Heart left ventricle (tissue), 16 donors: ENCODE measurements at places on chromosomes 16 and 17.
A peak's percentile ranks its signal among the peaks of the same experiment; 100 is the strongest.

DNA sequence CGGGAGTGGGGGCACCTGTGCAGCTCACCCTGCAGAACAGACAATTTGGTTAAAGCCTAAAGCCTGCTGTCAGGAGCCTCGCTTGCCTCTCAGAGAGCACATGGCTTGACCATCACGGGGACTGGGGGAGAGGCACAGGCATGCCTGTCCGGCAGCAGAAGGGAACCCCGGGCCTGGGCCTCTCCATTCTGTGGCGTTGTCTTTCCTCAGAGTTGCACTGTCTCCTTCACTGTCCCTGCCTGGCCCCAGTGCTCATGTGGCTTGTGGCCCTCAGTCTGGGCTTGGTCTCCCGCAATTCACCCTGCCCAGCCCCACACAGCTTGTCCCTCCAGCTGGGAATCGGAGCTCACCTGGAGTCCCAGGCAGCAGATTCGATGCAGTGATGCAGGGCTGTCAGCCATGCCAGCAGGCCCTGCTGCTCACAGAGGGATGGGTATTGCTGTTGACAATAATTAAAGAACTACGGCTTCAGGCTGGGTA lies 189.9 kb downstream of the SEC14L1 start:
- peak; percentile 58 for DNase-seq

DNA sequence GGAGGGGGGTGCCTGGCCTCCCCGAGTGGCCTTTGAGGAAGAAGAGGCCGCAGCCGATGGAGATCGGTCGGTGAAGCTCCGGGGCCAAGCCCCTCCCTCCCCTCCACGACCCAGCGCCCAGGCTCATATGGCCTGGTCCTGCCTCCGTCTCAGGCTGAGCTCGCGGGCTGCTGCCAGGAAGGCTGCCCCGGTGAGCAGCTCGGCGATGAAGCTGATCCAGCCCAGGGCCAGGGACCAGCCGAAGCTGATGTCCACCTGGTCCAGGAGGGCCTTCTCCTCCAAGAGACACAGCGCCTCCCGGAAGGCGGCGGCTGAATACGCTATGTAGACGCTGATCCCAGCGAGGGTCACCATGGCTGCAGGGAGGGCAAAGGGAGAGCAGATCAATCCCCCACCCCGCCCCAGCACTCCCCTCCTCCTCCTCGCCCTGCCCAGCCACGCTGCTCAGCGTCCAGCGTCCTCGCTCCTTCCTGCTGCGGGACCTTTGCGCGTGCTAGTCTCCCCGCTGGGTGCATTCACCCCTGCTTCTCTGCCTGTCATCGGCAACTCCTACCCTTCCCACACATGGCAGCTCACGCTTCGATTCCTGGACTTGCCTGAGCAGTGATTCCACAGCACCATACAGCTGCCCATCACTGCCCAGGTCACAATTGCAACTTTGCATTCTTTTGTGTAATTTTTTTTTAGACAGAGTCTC lies 20.5 kb downstream of the TMEM114 start:
- DNase-seq = no peak

DNA sequence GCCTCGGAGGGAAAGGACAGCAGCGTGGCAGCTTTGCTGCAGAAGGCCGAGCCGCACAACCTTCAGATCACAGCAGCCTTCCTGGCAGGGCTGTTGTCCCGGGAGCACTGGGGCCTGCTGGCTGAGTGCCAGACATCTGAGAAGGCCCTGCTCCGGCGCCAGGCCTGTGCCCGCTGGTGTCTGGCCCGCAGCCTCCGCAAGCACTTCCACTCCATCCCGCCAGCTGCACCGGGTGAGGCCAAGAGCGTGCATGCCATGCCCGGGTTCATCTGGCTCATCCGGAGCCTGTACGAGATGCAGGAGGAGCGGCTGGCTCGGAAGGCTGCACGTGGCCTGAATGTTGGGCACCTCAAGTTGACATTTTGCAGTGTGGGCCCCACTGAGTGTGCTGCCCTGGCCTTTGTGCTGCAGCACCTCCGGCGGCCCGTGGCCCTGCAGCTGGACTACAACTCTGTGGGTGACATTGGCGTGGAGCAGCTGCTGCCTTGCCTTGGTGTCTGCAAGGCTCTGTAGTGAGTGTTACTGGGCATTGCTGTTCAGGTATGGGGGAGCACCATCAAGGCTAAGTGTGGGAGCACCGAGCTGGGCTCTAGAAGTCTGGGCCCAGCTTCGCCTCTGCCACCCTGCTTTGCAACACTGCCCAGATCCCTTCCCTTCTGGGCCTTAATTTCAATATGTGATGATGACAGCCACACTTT lies 18.6 kb downstream of the NOD2 start:
- DNase-seq = peak; percentile 65

- DNase-seq = no peak
Measured at GRCh38 chr16:81843683-81844082, 64.6 kb downstream of the PLCG2 start.

- DNase-seq = no peak
Measured at GRCh38 chr17:37570527-37571093, 38.6 kb downstream of the SYNRG start.

GRCh38 chr17:62892870-62893338 lies 73.1 kb upstream of the TANC2 start:
- peak; percentile 50 for DNase-seq

DNA sequence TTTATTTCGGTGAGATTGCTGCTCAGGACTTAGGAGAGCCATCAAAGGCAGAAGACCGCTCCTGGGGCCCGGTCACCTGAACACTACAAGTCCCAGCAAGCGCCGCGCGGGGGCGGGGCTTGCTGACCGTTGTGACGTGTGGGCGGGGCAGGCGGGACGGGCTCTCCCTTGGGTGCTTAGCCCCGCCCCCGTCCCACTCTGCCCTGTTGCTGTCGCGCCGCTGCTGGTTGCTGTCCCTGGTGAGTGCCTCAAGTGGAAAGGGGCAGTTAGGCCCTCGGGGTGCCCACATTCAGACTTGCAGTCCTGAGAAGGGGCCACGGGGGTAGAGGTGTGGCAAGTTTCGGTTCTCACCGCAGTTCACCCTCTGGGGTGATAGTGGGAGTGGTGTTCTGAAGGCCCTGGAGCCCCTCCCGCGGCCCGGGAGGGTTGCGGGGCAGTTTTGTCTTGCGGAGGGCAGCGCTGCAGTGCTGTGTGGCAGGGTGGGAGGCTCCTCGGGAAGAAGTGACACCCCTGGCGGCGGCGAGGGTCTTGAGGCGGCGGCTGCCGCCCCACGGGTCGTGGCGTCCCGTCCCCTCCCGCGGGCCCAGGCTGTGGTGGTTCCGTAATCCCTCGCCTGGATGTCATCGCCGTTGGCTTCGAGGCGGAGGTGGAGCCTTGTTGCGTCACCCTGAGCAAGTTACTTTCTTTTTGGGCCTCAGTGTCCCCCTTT lies at the start of gene CALCOCO2:
CALCOCO2 (plus strand) TSS at position 196 of the 709 bp plus-strand sequence. CDS start 10,673 bp downstream, outside the sequence.
- DNase-seq = peak; percentile 97

GRCh38 chr17:38766341-38766740 lies 13.8 kb downstream of the PSMB3 start:
- DNase-seq = no peak

DNA sequence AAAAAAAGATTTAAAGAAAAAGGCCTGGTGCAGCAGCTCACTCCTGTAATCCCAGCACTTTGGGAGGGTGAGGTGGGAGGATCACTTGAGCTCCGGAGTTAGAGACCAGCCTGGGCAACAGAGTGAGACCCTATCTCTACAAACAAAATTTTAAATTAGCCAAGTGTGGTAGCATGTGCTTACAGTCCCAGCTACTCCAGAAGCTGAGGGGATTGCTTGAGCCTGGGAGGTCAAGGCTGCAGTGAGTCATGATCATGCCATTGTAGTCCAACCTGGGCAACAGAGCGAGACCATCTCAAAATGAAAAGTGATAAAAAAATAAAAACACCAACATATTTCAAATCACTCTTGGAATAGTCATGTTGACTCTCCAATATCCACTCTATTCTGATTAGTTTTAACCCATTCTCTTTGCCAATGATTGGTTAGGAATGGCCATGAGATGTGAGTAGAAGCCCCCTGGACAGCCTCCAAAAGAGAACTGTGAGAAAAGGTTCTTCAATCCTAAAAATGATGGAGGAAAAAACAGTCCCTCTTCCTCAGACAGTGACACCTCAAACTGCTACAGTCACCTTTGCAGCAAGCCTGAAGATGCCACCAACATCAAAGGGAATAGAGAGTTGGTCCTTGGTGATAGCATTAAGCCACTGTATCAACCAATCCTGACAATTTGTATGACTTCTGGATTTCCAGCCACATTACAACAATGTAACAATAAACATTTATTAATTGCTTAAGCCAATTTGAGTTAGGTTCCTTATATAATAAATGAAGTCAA lies 2.9 kb upstream of the KANSL1 start:
- DNase-seq = no peak

GRCh38 chr16:81461766-81462165 lies 17.2 kb downstream of the CMIP start:
- no peak for DNase-seq

DNA sequence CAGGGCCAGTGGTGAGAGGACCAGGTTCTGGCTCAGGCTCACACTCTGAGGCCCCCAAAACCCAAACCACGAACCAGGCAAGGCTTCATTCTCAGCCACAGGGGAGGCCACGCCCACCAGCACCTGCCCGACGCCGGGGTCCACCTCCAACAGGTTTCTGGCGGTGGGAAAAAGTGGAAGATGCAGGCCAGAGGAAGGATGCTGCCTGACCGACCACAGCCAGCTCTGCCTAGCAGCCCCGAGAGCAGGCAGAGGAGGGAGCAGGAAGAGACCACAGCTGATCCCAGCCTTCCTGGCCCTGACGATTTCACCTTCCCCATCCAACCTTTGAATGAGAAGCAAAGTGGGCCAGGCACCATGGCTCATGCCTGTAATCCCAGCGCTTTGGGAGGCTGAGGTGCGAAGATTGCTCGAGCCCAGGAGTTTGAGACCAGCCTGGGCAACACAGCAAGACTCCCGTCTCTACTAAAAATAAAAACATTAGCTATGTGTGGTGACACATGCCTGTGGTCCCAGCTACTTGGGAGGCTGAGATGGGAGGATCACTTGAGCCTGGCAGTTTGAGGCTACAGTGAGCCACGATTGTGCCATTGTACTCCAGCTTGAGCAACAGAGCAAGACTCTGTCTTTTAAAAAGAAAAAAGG lies 30.7 kb upstream of the SLC38A10 start:
- no peak for DNase-seq

GRCh38 chr17:48671697-48672171 lies 45.6 kb upstream of the HOXB9 start:
- peak; percentile 65 for DNase-seq

DNA sequence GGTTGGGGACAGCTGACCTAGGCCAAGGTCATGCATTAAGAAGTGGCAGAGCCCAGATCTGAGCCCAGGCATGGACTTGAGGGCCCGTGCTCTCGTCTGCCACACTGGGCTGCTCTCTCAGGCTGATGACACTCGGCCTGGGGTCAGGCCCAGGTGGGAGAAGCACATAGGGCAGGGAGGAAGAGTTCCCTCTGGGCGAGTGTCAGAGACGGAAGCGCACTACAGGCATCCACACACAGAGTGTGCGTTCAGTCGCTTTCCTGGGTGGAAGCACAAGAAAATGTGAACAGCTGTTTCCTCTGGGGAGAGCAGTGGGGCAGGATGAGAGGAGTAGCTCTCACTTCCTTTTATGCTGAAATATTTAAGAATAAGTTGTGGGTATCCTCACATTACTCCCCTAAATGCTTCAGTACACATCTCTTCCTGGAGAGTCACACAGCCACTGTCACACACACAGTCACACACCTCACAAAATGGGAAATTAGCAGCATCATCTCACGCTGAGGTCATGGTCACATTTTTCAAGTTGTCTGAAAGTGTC lies 59.7 kb downstream of the B9D1 start:
- no peak for DNase-seq

DNA sequence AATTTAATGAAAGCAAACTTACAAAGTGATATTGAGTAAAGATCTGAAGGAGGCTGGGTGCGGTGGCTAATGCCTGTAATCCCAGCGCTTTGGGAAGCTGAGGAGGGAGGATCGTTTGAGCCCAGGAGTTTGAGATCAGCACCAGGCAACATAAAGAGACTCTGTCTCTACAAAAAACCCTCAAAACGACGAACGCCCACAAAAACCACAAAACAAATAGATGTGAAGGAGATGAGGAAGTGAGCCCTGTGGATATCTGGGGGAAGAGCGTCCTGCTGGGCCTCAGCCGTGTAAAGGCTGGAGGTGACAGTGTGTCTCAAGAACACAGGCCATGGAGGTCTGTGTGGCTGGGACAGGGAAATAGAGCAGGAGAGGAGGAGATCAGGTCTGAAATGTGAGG lies 68.8 kb downstream of the ITFG1 start:
- no peak for DNase-seq

DNA sequence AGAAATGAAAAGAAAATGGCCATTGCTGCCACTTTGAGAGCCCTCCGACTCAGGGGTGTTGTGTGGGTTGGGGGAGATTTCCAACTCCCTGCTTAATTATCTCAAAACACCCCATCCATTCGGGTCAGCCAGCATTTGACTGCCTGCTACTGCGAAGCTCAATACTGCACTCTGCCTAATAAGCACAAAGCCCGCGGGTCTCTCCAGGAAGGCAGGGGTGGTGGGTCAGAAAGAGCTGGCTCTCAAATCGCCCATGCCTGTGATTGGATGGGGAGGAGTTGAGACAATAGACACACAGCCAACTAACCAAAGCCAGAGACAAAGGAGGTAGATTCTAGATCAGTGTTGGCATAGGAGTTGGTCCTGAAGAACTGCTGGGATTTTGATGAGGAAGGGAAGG lies 2.3 kb upstream of the XAF1 start:
- no peak for DNase-seq

GRCh38 chr16:69840975-69841374 lies 78.8 kb downstream of the WWP2 start:
- no peak for DNase-seq

GRCh38 chr16:25751230-25751835 lies 59.6 kb downstream of the HS3ST4 start:
- DNase-seq = no peak

GRCh38 chr17:75142236-75142971 lies 10.9 kb upstream of the NT5C start:
- no peak for DNase-seq

- DNase-seq = no peak
Measured at GRCh38 chr17:49157784-49158183, 25.2 kb downstream of the B4GALNT2 start.

DNA sequence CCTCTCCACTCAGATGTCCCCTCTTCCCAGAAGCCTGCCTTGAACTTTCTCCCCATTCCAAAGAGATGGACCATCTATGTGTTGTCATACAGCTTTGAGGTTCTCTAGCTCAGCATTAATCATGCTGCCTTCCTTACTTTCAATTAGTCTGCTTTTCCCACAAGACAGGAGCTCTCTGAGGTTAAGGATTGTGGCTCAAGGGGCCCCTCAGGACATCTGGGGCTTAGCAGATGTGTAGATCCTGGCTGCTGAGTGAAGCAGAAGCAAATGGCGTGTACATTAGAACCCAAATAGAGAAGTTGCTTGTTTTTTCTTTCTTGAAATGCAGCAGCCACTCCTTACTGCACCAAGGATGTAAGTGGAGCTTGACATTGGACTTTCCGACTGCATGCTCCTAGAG lies 330.5 kb upstream of the TNRC6C start:
- DNase-seq = no peak

- no peak for DNase-seq
Measured at GRCh38 chr17:30790279-30790678, 34.2 kb downstream of the CRLF3 start.

GRCh38 chr17:64146418-64147109 lies 16.6 kb upstream of the ERN1 start:
- DNase-seq = peak; percentile 74
